ENCODE measurements at places on chromosomes 12 and 14.
A peak's percentile ranks its signal among the peaks of the same experiment; 100 is the strongest.

DNA sequence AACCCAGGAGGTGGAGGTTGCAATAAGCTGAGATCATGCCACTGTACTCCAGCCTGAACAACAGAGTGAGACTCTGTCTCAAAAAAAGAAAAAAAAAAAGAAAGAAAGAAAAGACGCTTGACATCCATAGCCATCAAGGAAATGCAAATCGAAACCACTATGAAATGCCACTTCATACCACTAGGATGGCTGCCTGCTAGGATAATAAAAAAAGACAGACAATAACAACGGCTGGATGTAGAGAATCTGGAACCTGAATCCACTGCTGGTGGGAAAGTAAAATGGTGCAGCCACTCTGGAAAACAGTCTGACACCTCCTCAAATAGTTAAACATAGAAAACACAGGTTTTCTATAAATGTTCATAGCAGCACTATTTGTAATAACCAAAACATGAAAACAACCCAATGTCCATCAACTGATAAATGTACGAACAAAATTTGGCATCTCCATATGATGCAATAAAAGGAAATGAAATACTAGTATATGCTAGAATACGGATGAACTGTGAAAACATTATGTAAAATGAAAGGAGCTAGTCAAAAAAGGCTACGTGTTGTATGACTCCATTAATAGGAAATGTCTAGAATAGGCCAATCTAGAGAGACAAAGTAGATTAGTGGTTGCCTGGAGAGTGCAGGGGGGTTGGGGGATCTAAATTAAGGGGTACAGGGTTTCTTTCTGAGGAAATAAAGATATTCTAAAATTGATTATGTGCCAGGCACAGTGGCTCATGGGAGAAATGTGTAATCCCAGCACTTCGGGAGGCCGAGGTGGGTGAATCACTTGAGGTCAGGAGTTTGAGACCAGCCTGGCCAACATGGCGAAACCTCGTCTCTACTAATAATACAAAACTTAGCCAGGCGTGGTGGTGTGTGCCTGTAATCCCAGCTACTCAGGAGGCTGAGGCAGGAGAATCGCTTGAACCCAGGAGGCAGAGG, 9.7 kb downstream of the WSB2 start:
- DNase-seq: no peak

DNA sequence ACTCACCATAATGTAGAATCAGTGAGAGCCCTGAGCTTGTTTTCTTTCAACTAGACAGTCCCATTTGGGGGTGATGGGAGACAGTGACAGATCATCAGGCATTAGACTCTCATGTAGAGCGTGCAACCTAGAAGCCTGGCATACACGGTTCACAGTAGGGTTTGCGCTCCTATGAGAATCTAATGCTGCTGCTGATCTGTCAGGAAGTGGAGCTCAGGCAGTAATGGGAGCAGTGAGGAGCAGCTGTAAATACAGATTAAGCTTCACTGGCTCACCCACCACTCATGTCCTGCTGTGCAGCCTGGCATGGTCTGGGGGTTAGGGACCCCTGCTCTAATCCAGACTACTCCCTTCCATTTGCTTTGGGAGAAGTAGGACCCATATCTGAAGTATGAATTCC, 55.6 kb downstream of the FNTB start:
- no peak for DNase-seq

GRCh38 chr12:69484428-69484827, 14.2 kb downstream of the FRS2 start:
- DNase-seq: no peak

GRCh38 chr12:19644571-19644970, 205.3 kb downstream of the AEBP2 start:
- DNase-seq: no peak

GRCh38 chr14:101732118-101732517, 29.4 kb upstream of the PPP2R5C start:
- DNase-seq: peak; percentile 55

GRCh38 chr12:31682136-31682962, 22.9 kb downstream of the ETFBKMT start:
- DNase-seq: peak; percentile 87

- DNase-seq: no peak
These were observed 29.0 kb downstream of the LTBP2 start for GRCh38 chr14:74582910-74583581.

DNA sequence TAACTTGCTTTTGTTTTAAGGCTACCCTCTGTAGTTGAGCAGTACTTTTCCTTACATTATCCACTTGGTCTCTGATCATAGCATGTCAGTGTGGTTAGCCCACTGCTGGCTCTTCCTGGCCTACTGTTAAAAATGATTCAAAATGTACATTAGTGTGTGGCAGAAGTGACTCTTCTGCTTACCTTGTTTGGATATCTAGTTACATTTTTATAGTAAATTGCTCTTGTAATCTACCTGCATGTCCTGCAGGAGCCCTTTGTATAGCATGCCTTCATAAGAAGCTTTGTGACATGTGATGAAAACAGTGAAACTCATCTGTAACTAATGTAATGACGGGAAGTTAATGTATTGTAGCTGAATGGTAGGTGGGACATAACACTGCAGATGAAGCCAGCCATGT, 8.1 kb downstream of the SPATS2 start:
- DNase-seq: no peak

GRCh38 chr14:104254735-104255400, 116.5 kb downstream of the KIF26A start:
- DNase-seq: no peak

GRCh38 chr12:83573671-83574070, 887.0 kb downstream of the TMTC2 start:
- DNase-seq: no peak
